ENCODE measurements at places on chromosomes 13 and 19.
A peak's percentile ranks its signal among the peaks of the same experiment; 100 is the strongest.

DNA sequence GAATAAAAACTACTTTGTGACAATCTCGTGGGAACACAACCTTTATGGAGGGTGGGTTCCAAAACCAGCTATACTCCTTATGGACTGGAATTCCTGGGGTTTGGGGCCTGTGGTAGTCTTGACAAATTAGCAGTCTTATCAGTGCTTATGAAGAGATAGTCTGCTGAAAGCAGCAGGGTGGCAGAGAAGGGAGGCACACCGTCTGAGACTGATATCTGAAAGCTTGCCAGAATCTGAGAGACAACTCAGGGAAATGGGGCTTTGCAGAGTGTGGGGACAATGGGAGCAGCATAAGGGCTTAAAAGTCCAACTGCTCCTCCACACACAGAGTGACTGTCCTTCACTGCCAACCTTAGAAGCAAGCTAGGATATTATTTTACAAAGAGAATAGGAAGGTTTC lies 95.9 kb downstream of the UGGT2 start:
- no peak for DNase-seq

- no peak for DNase-seq
These were observed 78.4 kb downstream of the TEX29 start for GRCh38 chr13:111398715-111399299.

GRCh38 chr19:41144403-41144802 lies 30.2 kb downstream of the CYP2F1 start:
- DNase-seq, result peak; percentile 86

GRCh38 chr13:74288361-74288911 lies 154.2 kb upstream of the KLF12 start:
- DNase-seq, result no peak

- DNase-seq, result no peak
These were observed 35.3 kb downstream of the RGCC start for GRCh38 chr13:41492432-41493260.

DNA sequence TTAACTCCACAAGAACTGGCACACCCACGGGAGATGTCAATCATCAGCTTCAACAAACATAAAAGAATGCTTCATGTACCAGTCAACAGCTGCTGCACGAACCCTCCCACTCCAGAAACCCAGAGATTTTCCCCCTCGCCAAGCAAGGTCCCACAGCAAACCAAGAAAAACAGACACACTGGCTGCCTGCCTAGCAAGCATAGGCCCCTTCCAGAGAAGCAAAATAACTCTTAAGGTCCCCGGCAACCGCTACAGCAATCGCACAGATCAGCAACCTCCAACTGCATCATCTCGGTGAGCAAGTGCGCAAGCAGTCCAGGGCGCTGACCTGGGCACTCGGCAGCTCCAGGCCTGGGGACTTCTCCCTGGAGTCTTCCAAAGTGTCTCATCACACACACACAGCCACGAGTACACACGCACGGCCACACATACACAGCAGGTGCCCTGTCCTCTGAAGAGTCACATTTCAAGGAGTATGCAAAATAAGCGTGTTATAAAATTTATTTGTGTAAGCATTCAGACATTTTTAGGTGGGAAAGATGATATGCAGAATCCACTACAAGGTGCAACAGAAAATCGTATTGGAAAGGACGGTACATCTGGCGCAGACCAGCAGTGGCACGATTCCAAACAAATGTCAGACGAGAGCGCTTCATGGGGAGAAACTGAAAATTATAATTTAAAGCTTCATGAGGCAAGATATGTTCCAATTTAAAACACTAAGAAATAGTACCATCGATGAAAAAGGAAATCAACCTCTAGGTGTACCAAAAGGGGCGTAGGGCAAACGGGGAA lies 125.0 kb downstream of the STK24 start:
- no peak for DNase-seq

GRCh38 chr19:54029301-54029700 lies 34.4 kb downstream of the VSTM1 start:
- DNase-seq, result no peak

- no peak for DNase-seq
These were observed 57.3 kb upstream of the PCDH8 start for GRCh38 chr13:52905701-52906100.

Measured in stimulated activated CD4-positive, alpha-beta T cell treated with anti-CD3 and anti-CD28 coated beads, Interleukin-12 subunit alpha, Interleukin-12 subunit beta, amount 100 ng/mL, for 4 hours (primary cell).